ENCODE measurements at places on chromosomes 4 and X.

- DNase-seq: no peak
Measured at GRCh38 chr4:79431839-79432238, 23.8 kb upstream of the GK2 start.

- no peak for DNase-seq
Measured at GRCh38 chrX:87805829-87806490, 288.4 kb downstream of the KLHL4 start.

GRCh38 chrX:132612821-132613564, 124.2 kb upstream of the MBNL3 start:
- no peak for DNase-seq

- DNase-seq: no peak
Measured at GRCh38 chr4:92618968-92619367, 315.2 kb downstream of the GRID2 start.

Data from stimulated activated CD8-positive, alpha-beta memory T cell treated with anti-CD3 and anti-CD28 coated beads, Interleukin-15, amount 100 ng/mL, for 24 hours (primary cell).